Suprapubic skin (tissue), 4 donors: ENCODE measurements at places on chromosomes 1 and 21. TPM values are rescaled to one million over a fixed set of nuclear protein-coding genes. Genes with fewer than 3 reads are reported as not detected.

The SPATA46 gene
- total RNA-seq: not detected

DNA sequence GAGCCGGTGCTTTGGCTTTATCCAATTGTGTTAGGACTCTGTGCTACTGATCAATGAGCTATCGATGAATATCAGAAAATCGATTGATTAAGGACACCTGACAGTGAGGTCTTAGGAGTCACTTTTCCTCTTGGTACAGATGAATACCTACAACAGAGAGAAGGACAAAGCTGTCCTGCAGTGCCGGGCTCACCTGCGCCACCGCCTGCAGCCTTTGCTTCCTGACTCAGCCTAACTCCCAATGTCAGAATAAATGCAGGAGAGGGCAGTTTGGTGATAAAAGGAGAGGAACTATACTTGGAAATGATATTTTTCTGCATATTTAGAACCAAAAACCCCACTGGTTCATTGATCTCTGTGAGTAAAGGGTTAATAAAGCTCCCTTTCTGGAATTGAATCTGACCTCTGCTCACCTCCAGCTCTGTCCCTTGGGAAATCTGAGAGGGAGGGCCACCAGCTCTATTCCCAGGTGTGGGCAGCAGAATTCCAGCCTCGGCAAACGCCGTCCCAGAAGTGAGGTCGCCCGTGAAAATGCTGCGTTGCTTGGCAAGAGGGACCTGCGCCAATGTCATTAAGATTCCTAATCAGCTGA is 39.3 kb downstream of the POFUT2 start:
- DNase-seq: no peak

- DNase-seq: no peak
Observed at GRCh38 chr1:32886004-32886827, at the start of gene HPCA. HPCA (plus strand) TSS chr1:32886491; CDS start chr1:32888899, 2,408 bp downstream.

DNA sequence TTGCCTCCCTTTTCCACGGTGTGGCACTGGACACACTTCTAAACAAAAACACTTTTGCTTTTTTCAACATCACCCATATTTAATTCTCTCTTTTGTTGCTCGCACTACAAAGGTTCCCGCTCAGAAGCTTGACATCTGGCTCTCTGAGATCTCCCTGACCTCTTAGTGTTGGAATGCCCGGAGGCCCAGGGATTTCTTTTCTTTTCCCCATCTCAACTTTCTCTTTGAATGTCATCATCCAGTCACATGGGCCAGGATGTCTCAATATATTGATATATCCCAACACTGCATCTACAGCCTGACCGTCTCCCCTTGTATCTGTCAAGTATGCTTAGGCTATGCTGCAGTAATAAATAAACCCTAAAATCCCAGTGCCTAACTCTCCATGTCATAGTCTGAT is 54.3 kb upstream of the DESI2 start:
- DNase-seq: no peak

- peak; percentile 87 for DNase-seq
Observed at GRCh38 chr1:220810179-220810653, 23.5 kb downstream of the MTARC1 start.

The LCA5L gene
- total RNA-seq: 0.72 TPM

DNA sequence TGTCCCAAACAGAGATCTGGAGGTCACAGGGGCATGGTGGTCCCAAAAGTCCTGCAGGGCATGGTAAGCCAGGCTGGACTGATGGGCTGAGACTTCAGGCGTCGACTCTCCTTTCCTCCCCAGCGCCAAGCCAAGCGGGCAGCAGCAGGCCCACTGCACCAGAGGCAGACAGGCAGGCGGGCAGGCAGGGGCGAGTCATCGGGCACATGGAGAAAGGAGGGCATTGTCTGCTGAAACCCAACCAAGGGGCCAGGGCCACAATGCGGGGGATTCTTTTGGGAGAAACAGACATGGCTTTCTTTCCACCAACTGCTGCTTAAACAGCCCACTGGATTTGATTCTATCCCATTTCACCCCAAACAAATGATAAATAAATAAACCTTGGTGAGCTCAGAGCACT is 46.2 kb downstream of the TRABD2B start:
- DNase-seq: no peak

GRCh38 chr1:228989992-228990827 is 254.9 kb downstream of the RHOU start:
- DNase-seq: no peak
